AG04449 (cell line): ENCODE measurements at places on chromosomes 16 and 17.

DNA sequence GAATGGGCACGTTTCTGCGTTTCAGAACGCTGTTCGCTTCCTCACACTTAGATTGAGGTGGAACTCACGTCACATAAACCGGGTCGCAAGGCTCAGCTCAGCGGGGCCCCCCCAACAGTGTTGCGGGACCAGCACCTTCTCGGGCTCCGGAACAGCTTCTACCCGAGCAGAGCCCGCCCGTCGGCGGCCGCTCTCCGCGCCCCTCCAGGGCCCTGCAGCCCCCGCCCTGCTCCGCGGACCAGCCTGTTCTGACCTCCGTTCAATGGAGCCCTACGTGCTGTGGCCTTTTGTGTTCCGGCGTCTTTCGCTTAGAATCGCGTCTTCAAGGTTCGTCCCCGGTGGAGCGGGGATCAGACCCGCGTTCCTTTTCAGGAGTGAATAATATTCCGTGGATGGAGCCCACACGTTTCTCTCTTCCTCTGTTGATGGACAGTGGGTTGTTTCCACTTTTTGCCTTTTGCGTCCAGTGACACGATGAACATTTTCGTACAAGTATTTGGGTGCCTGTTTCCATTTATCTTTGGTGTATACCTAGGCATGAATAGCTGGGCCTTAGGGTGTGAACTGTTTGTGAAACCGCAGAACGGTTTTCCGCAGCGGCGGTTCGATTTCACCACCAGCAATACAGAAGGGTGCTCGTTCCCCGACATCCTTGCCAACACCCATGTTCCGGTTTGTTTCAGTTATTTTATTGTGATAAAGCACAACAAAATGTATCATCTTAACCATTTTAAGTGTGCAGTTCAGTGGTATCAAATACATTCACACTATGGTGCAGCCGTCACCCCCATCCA is 2.3 kb upstream of the SLC22A31 start:
- DNase-seq = no peak

- no peak for DNase-seq
These were observed 25.7 kb downstream of the CIBAR2 start for GRCh38 chr16:85086347-85087291.

GRCh38 chr16:64144617-64145016 is 977.2 kb downstream of the CDH11 start:
- no peak for DNase-seq

GRCh38 chr17:56475116-56475515 is 118.4 kb upstream of the NOG start:
- DNase-seq = no peak

DNA sequence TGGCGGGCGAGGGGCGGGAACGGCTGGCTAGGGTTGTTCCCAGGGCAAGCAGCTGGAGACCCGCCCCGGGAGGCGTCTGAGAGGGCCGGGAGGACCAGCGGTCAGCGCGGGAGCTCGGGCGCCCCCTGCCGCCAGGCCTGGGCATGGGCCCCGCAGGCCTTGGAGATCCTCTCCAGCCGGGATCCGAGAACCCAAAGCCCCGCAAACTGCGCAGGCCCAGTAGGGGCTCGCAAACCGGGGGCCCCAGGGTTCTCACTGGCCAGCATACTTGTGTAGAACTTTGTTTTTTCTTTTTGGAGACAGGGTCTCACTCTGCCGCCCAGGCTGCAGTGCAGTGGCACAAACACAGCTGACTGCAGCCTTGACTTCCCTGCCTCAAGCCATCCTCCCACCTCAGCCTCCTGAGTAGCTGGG is 20.8 kb upstream of the ZNF423 start:
- no peak for DNase-seq

DNA sequence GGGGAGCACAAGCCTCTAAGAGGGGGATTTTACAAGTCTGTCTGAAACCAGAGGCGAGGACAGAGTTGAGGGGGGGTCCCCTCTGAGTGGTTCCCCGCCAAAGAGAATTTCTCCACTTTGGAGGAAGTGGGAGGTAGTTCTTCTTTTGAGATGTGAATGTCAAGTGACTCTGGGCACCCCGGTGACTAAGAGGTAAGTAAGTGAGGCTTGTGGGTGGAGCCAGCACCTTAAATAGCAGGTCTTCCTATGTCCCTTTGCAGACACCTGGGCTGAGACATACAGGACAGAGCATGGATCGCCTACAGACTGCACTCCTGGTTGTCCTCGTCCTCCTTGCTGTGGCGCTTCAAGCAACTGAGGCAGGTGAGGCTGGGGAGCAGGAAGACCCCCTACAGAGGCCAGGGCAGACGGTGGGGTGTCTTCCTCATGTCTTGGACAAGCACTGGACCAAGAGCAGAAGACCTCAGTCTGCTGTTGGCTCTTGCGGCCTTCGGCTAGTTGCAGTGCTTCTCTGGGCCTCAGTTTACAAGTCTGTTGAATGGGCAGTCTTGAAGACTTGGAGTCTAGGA is at the start of gene CCL22:
TSS of gene CCL22 (plus strand) at position 257 of the 569 bp plus-strand sequence. CDS start at position 291, 34 bp downstream.
- no peak for DNase-seq

GRCh38 chr17:81538651-81539570 is 10.7 kb downstream of the FSCN2 start:
- no peak for DNase-seq

DNA sequence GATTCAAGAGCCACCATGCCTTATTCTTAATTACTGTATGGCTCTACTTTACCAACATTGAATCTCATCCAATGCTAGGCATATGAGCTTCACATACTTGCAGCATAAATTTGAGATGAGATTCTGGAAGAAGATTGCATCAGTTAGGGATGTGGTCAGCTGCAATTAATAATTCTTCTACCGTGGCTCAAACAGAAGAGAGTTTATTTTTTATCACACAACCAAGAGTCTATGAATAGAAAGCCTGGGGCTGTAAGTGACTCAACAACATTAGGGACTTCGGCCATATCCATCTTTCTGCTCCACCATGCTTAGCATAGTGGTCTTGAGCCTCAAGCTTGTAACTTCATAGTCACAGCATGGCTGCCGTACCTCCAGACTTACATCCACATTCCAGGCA is 179.4 kb upstream of the IRX6 start:
- no peak for DNase-seq

DNA sequence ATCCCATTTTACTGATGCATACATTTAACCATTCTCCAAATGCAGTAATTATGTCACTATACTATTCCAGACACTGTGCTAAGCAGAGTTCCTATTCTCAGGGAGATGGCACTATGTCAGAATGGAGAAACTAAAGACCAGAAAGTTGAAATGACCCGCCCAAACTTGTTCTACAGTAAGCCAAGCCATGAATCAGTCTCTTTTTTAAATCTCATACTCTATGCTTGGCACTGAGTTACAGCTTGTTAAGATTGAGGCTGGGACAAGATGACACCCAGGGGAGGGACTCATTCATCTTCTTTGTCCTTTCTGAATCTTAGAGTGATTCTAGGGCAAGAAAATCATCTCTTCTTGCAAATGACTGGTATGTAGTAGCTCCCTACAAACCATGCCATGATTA is 247.0 kb upstream of the CCL2 start:
- no peak for DNase-seq

GRCh38 chr17:79160980-79161636 is 86.5 kb downstream of the ENGASE start:
- no peak for DNase-seq

DNA sequence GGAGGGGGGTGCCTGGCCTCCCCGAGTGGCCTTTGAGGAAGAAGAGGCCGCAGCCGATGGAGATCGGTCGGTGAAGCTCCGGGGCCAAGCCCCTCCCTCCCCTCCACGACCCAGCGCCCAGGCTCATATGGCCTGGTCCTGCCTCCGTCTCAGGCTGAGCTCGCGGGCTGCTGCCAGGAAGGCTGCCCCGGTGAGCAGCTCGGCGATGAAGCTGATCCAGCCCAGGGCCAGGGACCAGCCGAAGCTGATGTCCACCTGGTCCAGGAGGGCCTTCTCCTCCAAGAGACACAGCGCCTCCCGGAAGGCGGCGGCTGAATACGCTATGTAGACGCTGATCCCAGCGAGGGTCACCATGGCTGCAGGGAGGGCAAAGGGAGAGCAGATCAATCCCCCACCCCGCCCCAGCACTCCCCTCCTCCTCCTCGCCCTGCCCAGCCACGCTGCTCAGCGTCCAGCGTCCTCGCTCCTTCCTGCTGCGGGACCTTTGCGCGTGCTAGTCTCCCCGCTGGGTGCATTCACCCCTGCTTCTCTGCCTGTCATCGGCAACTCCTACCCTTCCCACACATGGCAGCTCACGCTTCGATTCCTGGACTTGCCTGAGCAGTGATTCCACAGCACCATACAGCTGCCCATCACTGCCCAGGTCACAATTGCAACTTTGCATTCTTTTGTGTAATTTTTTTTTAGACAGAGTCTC is 20.5 kb downstream of the TMEM114 start:
- no peak for DNase-seq

DNA sequence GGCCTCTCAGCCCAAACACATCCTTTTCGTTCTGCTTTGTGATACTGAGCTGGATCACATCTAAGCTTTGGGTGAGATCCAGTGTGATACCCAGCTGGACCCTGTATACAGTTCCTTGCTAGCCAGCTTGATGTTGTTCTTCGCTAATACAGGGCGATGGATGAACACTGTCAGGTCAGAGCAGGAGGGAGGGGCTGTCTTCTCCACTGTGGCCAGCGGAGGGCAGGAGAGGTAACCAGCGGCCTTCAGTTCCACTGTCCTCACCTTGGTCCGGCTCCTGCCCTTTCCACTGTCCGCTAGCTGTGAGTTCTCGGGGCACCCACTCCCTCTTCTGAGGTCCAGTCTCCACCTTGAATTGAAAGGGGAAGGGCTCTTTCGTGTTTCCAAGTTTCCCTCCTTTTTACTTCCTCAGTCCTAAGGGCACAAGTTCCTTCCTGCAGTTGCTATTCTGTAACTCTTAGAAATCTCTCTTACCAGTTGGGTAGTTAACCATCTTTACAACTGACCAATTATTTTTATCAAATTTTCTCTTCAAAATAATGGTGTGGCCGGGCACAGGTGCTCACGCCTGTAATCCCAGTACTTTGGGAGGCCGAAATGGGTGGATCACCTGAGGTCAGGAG is 3.0 kb upstream of the ZNF213 start:
- DNase-seq = no peak

DNA sequence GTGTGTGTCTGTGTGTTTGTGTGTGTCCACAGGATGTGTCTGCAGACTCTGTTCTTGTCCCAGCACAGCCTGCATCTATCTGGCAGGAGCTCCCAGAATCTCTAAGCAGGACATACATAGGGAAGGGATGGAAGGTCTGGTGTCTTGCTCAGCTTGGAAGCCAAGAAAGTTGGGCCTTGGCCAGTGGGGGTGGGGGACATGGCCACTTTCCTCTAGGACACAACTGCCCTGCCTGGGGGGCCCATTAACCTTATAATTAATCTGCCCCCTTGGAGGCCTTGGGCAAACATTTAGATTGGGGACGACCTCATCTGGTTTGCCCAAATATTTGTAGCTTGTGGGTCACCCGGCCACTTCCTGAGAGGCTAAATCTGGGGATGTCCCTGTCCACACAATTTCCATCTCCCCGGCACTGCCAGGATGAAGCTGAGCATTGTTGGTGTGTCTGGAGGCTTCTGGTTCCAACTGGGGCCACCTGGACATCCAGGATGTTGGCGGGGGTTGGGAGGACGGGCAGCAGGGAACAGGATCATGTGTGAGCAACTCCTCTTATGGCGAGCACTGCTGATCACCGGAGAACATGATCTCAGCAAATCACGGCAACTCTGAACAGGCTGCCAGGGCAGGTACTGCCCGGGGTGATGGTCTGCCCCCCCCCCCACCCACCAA is 17.2 kb upstream of the FOXF1 start:
- no peak for DNase-seq

GRCh38 chr16:50281391-50282009 is 15.1 kb downstream of the ADCY7 start:
- DNase-seq = no peak

- no peak for DNase-seq
These were observed 25.1 kb downstream of the KSR1 start for GRCh38 chr17:27481327-27481726.

DNA sequence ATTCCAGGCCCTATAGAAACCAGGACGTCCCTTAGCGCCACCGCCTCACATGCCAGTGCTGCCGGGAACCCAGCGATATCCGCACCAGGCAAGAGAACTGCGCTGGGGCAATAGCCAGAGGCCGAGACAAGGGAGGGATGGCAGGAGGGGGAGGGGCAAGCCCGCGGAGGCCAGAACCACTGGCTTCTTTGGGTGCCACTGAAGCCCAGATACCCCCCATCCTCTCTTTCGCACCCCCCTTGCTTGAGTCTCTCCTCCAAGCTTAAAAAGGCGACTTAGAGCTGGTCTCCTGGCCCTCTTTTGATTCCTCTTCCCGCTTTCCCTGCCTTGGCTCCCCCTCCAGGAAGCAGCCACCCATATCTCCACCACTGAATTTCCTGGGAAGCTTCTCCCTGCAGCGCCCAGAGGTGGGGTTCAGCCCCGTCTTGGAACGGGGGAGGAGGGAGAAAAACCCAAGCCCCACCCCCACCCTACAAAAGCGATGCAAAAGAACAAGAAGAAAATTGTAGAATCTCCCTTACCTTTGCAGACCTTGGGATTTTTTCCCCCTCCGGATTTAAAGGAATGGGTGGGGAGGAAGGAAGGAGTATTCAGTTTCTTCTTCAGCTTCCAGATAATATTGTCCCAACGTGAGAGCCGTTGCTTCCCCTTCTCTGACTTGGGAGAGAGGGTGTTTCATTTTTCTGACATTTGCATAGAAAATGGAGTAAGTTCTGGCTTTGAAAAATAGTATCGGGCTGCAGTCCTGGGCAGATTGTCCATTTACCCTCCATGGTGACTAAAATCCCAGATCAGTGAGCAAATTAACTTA is 622 bp downstream of the HOXB6 start:
- DNase-seq = no peak

GRCh38 chr16:81544261-81544660 is 99.7 kb downstream of the CMIP start:
- no peak for DNase-seq

GRCh38 chr17:32927724-32928585 is at the start of gene TMEM98:
Gene TMEM98, plus strand, starts transcription at chr17:32928153. Its CDS starts 3,376 bp downstream, at chr17:32931529.
- DNase-seq = no peak
